ENCODE measurements at places on chromosomes 5 and 9. TPM values are rescaled to one million over a fixed set of nuclear protein-coding genes. Genes with fewer than 3 reads are reported as not detected.

ZBTB5 gene
- 9.2 TPM for total RNA-seq

SPOCK1 gene
- 8.4 TPM for total RNA-seq

IFNB1 gene
- not detected for total RNA-seq

SPAG8 gene
- total RNA-seq: 13.3 TPM

CARTPT gene
- not detected for total RNA-seq

SLC27A6 gene
- total RNA-seq: 0.15 TPM

GRXCR2 gene
- total RNA-seq: not detected

CCDC69 gene
- 79.0 TPM for total RNA-seq

AIF1L gene
- 16.0 TPM for total RNA-seq

KIF4B gene
- not detected for total RNA-seq

GARIN3 gene
- not detected for total RNA-seq

DNAJB5 gene
- 6.0 TPM for total RNA-seq

- no peak for DNase-seq
- H3K27me3 ChIP-seq: no peaks in the 10 kb centered on the region
- H3K27ac ChIP-seq: no peak overlapping the region
- no peaks in the 10 kb centered on the region for H3K36me3 ChIP-seq
- H3K4me1 ChIP-seq: no peaks in the 10 kb centered on the region
- no peak overlapping the region for H3K4me3 ChIP-seq
Observed at GRCh38 chr5:51278539-51278938, 104.7 kb upstream of the ISL1 start.

GRCh38 chr9:127397646-127398274, 791 bp downstream of the SLC2A8 start:
- peak; percentile 70 for DNase-seq
- peak overlapping the region; percentile 79 for H3K4me3 ChIP-seq
- H3K36me3 ChIP-seq: peaks cover 14% of the 10 kb centered on the region
- peaks cover 22% of the 10 kb centered on the region for H3K4me1 ChIP-seq
- H3K27me3 ChIP-seq: no peaks in the 10 kb centered on the region
- H3K27ac ChIP-seq: peak overlapping the region; percentile 86

DNA sequence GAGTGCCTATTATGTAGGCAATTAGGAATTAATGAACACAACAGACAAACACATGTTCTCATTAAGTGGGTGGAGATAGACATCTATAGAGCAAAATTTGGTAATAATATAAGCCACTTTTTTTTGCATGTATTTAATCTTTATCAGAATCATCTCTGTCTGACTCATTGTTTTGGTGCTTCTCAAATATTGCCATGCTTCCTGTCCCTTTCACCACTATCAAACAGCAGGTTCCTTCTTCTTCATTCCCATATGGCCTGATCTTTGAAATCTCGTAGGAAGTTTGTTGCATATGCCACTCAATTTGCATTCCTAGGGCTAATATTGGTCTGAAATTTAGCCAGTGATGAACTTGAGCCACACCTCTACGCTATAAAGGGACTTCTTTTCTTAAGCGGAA, 128.9 kb upstream of the SPEF2 start:
- no peaks in the 10 kb centered on the region for H3K27me3 ChIP-seq
- no peaks in the 10 kb centered on the region for H3K36me3 ChIP-seq
- no peak overlapping the region for H3K4me3 ChIP-seq
- DNase-seq: no peak
- peaks cover 5% of the 10 kb centered on the region for H3K4me1 ChIP-seq
- no peak overlapping the region for H3K27ac ChIP-seq

DNA sequence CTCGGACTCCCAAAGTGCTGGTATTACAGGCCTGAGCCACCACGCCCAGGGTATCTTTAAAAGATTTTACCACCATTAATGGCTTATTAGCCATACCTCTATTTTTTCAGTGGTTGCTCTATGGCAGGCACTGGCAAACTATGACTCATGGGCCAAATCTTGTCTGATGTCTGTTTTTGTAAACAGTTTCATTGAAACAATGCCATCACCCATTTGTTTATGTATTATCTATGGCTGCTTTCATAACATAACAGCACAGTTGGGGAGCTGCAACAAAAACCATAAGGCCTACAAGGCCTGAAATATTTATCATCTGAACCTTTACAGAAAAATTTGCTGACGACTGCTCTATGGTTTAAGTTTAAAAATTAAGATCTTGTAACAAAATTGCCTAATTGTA, 66.8 kb downstream of the SLC38A9 start:
- H3K27ac ChIP-seq: no peak overlapping the region
- DNase-seq: no peak
- H3K4me3 ChIP-seq: no peak overlapping the region
- no peaks in the 10 kb centered on the region for H3K4me1 ChIP-seq

- H3K4me3 ChIP-seq: no peak overlapping the region
- no peak overlapping the region for H3K27ac ChIP-seq
- DNase-seq: no peak
- H3K4me1 ChIP-seq: no peaks in the 10 kb centered on the region
- H3K27me3 ChIP-seq: no peaks in the 10 kb centered on the region
- H3K36me3 ChIP-seq: no peaks in the 10 kb centered on the region
Observed at GRCh38 chr5:68554571-68555279, 339.2 kb downstream of the PIK3R1 start.

DNA sequence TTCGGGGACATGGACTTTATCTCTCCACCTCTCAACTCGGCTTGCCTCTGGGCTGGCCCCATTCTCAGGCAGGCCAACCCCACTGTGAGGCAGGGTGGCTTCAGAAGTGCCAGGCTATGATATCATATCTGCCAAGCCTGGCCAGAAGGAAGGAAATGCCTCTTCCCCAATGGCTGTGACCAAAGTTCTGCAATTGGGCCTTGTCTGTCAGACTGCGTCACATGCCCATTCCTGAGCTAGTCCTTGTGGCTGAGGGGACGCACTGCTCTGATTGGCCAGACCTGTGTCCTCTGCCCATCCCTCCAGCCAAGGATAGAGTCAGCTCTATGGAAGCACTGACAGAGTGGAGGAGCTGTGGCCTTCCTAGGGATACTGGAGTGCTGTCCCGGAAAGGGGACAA, 11.9 kb downstream of the SMIM23 start:
- H3K36me3 ChIP-seq: no peaks in the 10 kb centered on the region
- H3K4me3 ChIP-seq: no peak overlapping the region
- no peaks in the 10 kb centered on the region for H3K4me1 ChIP-seq
- H3K27ac ChIP-seq: no peak overlapping the region
- H3K27me3 ChIP-seq: no peaks in the 10 kb centered on the region

GRCh38 chr5:132103332-132103951, 29.9 kb downstream of the CSF2 start:
- H3K4me3 ChIP-seq: no peak overlapping the region
- peak; percentile 71 for DNase-seq
- H3K27ac ChIP-seq: peak overlapping the region; percentile 59

DNA sequence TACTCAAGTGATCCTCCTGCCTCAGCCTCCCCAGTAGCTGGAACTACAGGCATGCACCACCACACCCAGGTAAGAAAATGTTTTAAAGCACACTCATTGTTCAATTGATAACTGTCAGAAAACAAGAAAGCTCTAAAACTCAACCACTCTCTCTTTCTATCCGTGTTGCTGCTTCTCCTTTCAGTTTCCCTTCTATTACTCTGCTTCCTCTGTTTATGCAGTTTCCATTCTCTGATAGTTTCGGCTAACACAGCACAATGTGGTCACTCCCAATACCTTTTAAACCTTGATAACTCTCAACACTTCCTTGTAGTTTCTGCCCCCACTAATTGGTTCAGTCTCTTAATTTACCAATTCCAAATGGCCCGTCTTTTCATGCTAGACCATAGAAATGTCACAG, 59.2 kb upstream of the NR4A3 start:
- DNase-seq: no peak
- no peaks in the 10 kb centered on the region for H3K27me3 ChIP-seq
- no peak overlapping the region for H3K27ac ChIP-seq
- no peaks in the 10 kb centered on the region for H3K4me1 ChIP-seq
- no peak overlapping the region for H3K4me3 ChIP-seq

- H3K36me3 ChIP-seq: no peaks in the 10 kb centered on the region
- no peak for DNase-seq
- H3K27me3 ChIP-seq: no peaks in the 10 kb centered on the region
- no peaks in the 10 kb centered on the region for H3K4me1 ChIP-seq
- H3K4me3 ChIP-seq: no peak overlapping the region
Observed at GRCh38 chr9:23635276-23635675, 190.8 kb downstream of the ELAVL2 start.

DNA sequence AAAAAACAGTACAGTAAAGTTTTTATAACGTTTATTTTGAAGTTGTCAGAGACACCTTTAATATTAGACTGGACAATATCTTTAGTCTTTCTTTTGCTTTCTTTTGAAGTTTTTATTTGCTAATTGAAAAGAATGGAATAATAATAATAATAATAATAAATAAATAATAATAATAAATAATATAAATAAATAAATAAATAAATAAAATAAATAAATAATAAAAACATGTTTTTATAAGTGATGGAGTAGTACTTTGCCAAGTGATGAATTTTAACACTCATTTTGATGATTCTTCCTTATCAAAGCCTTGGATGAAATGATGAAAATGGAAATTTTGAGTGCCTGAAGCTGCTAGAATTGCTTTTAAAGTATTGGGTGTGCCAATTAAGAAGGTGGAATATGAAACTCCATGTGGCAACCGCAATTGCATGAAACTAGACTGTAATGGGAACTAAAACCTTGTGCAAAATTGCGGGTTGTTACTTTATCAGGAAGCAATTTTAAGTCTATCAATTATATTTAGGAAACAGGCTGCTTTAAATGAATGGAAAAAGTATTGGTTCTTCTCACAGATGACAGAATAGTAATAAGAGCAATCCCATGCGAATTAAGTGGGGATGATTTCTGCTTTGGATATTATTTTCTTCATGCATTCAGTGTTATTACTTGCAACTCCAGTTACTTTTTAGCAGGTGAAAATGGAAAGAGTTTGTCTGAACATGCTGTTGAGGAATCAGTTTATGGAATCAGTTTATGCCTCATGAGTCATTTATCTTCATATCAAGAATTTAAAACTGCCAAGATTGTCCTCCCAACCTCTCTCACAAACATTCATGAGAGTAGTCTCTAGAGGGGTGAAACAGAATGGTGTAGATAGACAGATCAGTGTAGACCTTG, 4.6 kb downstream of the ANXA1 start:
- no peaks in the 10 kb centered on the region for H3K27me3 ChIP-seq
- H3K4me1 ChIP-seq: peaks cover 46% of the 10 kb centered on the region
- peaks cover 32% of the 10 kb centered on the region for H3K36me3 ChIP-seq
- H3K4me3 ChIP-seq: peak overlapping the region; percentile 53
- DNase-seq: no peak

DNA sequence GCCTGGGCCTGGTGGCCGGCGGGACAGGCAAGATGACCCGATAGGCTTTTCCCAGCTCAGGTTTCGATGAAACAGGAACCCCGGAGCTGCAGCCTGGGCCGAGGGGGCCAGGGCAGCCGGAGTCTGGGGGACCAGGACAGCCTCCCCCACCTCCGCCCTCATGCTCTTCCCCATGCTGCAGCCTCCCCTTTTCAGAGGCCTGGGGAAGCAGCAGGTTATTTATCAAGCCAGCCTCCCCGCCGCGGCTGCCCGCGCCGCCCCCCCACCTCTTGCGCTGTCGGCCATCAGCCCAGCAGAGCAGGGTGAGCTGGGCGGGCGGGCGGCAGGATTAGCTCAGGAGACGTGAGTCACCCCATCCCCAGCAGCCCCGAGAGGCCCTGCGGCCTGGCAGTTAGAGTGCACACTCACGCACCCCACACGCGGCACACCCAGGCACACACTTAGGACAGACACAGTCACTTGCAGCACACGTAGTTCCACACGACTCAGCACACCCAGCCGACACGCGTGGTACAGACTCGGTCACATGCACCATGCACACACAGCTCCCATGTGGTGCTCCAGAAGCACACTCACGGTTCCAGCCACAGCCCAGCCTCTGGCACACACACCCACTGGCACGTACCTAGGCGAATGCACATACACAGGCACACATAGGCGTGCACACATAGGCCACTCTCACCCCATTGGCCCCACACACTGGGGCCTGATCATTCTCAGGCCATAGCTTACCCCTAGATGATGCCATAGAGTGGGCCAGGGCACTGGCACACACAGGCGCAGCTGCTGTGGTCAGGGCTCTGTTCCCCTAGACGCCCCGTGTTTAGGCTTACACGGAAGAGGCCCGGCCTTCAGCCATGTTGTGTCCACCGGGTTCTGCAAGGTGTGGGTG, 13.0 kb downstream of the CXXC5 start:
- peak; percentile 90 for DNase-seq
- H3K27ac ChIP-seq: peak overlapping the region; percentile 84
- H3K4me1 ChIP-seq: peaks cover 99% of the 10 kb centered on the region
- no peaks in the 10 kb centered on the region for H3K27me3 ChIP-seq
- H3K36me3 ChIP-seq: no peaks in the 10 kb centered on the region
- H3K4me3 ChIP-seq: peak overlapping the region; percentile 49

DNA sequence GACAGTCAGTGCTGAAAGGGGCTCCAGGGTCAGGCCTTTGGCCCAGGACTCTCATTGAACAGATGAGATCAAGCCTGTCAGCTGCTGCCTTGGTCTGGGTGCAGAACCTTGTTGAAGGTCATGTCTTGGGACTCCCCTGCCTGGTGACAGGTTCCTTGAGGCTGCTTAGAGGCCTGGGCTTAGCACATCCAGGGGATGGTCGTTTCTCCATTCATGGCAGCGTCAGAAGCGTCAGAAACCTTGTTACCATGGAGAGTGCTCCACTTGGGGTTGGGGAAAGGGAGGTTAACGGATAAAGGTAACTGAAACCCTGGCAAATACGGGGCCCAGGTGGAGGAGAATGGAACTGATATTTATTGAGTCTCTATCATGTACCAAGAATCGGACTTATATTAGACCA, 8.8 kb downstream of the ARPC5L start:
- H3K36me3 ChIP-seq: peaks cover 25% of the 10 kb centered on the region
- peak overlapping the region; percentile 95 for H3K27ac ChIP-seq
- no peak for DNase-seq
- H3K4me1 ChIP-seq: peaks cover 56% of the 10 kb centered on the region
- H3K4me3 ChIP-seq: peak overlapping the region; percentile 100
- H3K27me3 ChIP-seq: no peaks in the 10 kb centered on the region

Data from lower lobe of right lung (tissue), 2 donors.